Cortex of kidney (tissue), 1 donor: ENCODE measurements at places on chromosomes 1 and 21.

DNA sequence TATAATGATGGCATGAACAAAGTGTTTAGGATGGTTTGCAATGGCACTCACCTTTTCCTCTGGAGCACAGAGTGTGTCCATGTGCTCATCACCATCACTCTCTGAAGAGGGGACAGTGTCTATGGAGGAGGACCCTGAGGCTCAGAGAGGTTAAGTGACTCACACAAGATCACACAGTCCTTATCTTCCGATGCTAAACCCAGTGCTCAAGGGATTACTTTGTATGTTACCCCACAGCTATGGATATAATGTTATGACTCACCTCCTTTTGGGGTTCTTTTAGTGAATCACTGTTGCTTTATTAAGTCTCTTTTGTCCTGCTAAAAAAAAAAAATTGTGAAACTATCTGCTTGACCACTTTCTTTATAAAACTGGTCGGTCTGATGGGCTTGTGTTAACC is 67.6 kb downstream of the TENT5C start:
- no peak for DNase-seq

DNA sequence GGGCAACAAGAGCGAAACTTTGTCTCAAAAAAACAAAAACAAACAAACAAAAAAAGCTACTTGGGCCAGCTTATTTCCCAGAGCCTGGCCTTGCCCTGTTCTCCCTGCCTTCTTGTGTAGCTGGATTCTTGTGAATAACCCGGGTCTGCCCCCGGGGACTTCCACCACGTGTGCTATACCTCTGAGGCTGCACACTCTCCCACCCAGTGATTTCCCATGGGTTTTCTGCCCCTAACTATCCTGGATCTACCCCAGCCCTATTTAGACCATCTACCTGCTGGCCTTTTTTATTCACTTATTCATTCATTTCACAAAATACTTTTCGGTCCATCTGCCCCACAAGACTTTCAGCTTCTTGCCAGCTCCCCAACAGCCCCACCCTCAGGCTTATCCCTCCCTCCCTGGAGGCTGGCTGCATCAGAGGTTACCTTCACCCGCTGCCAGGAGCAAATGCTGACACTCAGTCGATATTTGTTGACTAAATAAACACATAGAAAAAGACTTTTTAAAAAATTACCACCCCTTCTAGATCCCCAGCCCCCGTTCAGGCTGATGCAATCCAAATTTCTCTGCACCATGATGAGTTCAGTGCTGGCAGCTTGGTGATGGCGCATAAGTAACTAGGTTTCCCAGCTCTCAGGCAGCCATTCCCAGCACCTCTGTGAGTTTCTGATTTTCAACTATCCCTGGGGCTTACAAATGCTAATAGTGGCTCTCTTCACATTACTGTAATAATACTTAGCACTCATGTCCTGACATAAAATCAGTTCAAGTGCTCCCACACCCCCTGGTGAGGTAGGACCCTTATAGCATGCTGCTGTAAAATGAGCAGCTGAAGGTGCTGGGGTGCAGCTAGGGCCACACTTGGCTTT is 30.7 kb upstream of the TARBP1 start:
- DNase-seq, result no peak

GRCh38 chr1:80607064-80607463 is 1193.7 kb upstream of the ADGRL2 start:
- no peak for DNase-seq

DNA sequence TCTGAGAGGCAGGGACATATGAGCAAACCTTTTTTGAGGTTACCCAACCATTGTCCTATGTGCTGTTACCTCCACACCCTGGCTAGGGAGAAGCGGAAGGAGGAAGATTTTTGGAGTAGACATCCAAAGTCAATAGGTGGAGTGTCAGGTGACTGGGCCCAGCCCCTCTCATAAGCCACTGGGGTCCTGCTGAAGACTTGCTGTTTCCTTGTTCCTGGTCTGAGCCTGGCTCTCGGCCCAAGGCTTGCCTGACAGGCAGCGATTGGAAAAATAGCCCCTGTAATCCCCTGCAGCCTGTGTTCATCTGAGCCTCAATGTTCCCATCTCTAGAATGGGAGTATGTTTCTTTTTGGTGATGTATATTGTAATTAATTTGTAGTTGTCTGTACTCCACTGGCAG is 6.9 kb upstream of the PIGR start:
- DNase-seq, result no peak

DNA sequence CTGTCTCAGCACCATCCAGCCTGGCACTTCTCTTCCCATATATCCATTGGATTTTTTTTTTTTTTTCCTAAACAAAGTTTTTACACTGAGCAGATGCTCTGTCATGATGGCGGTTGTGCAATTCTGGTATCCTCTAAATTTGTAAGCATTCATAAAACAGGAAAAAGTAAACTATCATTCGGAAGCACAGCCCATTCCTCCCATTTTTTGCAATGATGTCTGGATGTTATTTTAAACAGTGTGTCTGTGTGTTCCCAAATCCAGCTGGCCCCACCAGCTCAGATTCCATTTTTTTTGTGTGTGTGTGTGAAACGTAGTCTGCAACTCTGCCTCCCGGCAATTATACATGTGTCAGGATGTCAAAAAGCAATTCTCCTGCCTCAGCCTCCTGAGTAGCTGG is 33.5 kb downstream of the PDPN start:
- DNase-seq, result no peak

DNA sequence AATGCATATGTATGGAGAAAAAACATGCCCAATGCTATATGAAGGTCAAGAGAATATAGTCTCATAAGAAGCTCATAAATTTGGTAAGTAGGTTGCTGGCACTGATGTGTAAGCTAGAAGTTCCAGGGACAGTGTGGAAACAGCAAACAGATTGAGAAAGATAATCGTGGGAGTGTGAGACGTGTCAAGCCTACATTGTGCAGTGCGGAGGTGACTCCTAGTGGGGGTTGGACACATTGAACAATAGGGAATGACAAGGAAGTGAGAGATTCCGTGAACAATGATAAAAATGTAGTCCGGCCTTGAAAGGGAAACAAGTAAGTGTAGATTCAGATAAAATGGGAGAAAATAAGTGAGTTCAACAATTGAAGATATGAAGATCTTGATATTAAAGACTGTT is 788.4 kb upstream of the PRMT6 start:
- no peak for DNase-seq

GRCh38 chr1:218846181-218846580 is 327.5 kb upstream of the LYPLAL1 start:
- DNase-seq, result no peak

- DNase-seq, result no peak
Observed at GRCh38 chr1:53182716-53183094, 13.9 kb upstream of the CPT2 start.

GRCh38 chr1:157198619-157199420 is 60.6 kb upstream of the ETV3 start:
- DNase-seq, result no peak

- DNase-seq, result no peak
Observed at GRCh38 chr1:175388285-175388684, 195.7 kb upstream of the KIAA0040 start.

- no peak for DNase-seq
Observed at GRCh38 chr1:197173571-197174507, 27.4 kb upstream of the ASPM start.

DNA sequence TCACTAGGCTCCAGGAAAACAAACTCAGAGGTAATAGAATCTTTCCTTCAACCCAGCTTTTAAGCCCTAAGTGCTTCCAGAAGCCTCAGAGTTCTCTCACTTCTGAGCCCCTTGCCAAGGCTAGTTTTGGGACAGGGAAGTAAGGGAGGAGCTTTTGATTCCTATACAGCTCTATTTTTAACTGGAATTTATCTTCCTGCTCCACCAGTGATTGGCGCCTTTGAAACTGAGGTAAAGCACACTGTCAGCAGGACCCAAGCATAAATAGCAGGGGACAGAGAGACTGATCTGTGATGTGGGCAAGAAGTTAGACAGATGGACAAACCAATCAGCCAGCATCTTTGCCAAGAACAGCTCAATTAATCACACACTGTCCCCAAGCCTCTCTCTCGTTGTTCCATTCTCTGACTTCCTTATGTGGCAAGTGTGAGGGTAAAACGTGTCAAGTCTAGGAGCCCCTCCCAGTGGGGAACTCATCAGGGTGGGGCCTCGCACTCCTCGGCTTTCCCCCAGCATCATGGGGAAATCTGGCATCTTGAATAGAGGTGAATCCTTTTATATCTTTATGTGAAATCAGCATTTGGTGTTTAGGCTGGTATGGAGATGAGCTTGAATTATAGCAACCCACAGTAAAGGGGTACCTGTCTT is 40.2 kb upstream of the MPZL1 start:
- DNase-seq, result no peak

- no peak for DNase-seq
Observed at GRCh38 chr1:66354311-66355201, 179.4 kb upstream of the SGIP1 start.

DNA sequence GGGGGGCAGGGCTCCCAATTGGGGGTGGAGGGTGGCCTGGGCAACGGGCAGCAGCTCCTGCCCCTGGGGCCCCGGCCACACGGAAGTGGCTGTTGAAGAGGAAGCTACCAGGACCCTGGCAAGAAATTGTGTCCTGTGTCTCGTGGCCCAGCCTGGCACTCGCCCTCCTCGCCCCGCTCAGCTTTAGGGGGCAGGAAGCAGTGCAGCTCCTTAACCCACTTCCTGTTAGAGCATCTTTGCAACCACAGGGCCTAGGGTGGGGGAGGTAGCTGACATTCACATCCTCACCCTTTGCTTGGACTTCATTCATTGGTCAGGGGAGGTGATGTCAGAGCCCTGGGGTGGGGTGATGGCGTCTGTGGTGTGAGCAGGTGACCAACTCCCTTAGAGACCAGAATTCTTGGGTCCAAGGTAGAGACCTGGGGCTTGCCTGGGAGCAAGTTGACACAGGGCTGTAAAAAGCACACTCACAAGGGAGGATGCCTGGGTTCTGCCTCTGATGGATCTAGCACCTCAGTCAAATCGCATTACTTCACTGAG is at the start of gene ARHGAP30:
Gene ARHGAP30, minus strand, starts transcription at position 161 of the 540 bp plus-strand sequence. CDS start 267 bp downstream, outside the sequence.
- DNase-seq, result no peak

DNA sequence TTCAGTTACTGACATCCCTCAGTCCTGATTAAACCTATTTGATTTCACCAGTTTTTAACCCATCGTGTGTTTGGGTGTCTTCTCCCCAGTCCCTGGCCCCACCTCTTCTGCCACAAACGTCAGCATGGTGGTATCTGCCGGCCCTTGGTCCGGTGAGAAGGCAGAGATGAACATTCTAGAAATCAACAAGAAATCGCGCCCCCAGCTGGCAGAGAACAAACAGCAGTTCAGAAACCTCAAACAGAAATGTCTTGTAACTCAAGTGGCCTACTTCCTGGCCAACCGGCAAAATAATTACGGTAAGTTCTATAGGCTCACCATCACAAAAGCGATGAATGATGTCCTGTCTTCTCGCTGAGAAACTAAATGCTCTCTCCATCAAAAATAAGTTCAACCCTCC is 28.7 kb downstream of the NBPF3 start:
- DNase-seq, result no peak

- no peak for DNase-seq
Observed at GRCh38 chr1:39673215-39673614, 1.3 kb upstream of the NT5C1A start.

DNA sequence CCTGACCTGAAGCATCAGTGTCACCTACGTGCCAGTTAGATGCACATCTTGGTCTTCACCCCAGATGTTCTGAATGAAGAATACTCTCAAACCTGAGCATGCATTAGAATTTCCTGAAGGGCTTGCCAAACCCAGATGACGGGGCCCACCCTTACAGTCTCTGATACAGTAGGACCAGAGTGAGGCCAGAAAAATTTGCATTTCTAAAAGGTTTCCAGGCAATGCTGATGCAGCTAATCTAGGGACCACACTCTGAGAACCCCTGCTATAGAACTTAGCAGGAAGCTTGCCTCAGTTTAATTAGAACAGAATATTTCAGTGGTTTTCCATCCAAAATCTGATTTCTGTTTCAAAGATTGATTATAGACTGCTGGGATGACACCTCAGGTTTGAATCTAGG is 9.9 kb upstream of the CTBS start:
- DNase-seq, result no peak

DNA sequence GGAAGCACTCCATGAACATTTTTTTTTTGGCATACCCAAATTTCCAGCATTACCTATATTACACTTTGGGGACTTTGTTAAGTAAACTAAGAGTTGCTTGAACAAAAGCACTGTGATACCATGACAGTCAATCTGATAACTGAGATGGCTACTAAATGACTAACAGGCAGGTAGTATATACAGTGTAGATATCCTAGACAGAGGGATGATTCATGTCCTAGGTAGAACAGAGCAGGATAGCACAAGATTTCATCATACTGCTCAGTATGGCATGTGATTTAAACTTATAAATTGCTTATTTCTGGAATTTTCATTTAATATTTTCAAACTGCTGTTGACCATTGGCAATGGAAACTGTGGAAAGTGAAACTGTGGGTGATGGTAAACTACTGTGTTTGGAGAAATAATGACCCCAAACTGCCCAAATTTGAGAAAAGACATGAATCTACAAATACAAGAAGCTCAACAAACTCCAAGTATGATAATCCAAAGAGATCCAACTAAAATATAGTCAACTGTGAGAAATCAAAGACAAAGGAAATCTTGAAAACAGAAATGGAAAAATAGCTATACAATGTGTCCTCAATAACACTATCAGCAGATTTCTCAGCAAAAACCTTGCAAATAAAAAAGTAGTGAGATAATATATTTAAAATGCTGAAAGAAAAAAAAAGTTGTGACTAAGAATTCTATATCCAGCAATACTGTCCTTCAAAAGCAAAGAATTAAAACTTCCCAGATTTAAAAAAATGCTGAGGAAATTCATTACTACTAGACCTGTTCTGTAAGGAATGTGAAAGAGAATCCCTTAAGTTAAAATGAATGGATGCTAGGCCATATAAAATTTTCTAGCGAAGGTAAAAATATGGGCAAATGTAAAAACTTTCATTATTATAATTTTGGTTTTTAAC is 410.4 kb downstream of the DUSP10 start:
- DNase-seq, result no peak

DNA sequence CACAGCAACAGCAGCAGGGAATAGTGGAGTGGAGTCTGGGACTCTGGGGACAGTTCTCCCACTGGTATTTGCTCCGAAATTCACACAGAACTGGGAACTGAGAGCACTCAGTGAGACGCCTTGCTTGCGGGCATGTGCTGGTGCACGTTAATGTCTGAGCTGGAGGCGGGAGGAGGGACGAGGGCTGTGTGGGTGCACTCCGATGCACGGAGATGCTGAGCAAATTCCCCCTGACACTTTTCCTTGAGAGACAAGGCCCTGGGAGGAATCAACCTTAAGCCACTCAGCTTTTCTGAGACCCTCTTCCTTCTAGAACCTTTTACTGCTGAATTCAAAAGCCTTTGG is 2.8 kb downstream of the RGS8 start:
- DNase-seq, result no peak

GRCh38 chr1:196660272-196660671 is 8.4 kb downstream of the CFH start:
- no peak for DNase-seq

DNA sequence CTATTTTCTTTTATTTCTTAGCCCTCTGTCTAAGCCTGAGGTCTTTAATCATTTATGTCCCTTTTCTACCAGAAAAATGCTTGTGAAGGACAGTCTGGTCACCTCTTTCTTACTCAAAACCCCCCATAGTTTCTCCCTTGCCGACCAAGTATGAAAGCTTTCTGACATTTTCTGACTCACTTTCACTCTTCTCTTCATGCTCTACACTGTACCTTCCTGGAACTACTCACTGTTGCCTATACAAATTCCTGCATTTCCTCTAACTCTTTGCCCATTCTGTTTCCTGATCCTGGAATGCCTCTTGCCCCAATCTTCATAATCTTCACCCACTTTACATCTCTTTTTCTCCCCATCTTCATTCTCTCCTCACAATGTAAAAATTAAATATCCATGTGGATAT is 380.0 kb downstream of the HHIPL2 start:
- DNase-seq, result no peak
